ENCODE measurements at places on chromosomes 2 and 18.
A peak's percentile ranks its signal among the peaks of the same experiment; 100 is the strongest.

DNA sequence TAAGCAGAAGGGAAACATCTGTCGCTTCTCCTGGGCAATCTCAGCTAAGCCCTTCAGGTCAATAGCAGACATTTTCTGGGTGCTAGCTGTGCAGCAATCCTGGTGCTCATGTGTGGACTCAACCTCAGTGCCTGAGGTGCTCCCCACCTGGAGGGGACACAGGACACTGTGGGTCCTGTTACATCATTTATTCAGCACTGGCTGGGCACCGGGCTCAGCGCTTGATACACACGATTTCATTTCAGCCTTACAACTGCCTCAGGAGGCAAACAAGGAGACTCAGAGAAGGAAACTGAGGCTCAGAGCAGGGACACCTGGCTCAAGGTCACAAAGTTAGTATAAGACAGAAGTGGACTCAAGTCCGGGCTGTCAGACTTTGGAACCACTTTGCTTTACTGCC lies 46.7 kb downstream of the MARCO start:
- DNase-seq = no peak

DNA sequence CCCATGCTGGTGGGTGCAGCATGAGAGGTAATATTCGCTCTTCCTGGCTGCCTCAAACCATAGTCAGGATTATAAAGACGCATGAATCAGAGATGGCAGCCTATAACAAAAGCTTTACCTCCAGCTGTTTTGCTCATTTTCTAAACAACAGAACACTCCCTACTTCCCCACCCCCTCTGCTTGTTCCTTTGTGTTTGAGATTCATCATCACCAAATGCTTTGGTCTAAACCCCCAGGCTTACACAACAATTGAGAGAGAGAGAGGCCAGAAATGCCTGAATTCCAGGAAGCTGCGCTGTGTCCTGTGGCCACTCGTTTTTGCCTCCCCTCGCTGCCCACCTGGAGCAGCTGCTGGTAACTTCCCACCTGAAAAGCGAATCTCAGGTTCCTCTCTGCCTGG lies 78.8 kb upstream of the CAPN13 start:
- no peak for DNase-seq

DNA sequence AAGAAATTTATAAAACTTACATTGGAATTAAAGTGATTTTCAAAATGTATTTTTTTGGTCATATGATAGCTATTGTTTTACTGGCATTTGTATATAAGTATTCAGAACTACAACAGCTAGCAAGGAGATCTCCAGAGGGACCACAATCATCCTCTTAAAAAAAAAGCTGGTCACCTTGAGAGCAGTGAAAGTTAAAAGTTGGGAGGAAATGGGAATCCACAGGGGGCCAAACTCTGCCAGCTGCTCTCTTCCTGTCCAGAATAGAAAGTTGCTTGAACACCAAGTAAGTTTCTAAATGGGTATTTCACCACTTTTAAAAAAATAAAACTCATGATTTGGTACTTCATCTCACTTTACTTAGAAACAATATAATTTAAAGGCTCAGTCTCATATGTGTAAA lies 1025.1 kb downstream of the LRP1B start:
- no peak for DNase-seq

DNA sequence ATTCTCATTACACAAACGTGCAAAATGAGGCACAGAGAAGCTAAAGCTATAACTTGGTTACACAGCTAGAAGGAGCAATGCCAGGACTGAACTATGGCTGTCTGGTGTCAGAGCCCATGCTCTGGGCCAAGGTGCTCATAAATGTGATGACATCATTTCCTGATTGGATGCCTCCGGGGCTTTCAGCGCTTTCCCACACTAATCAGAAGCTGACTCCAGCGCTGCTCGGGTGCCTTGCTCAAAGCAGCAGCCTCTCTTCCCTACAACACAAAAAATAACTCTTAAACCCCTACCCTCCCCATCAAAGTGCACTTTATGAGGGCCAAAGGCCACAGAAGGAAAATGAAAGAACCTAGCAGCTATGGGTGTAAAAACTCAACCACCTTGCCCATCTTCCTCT lies 90.7 kb downstream of the STK39 start:
- DNase-seq = no peak

- peak; percentile 21 for DNase-seq
These were observed 40.6 kb downstream of the SPC25 start for GRCh38 chr2:168849610-168850009.

DNA sequence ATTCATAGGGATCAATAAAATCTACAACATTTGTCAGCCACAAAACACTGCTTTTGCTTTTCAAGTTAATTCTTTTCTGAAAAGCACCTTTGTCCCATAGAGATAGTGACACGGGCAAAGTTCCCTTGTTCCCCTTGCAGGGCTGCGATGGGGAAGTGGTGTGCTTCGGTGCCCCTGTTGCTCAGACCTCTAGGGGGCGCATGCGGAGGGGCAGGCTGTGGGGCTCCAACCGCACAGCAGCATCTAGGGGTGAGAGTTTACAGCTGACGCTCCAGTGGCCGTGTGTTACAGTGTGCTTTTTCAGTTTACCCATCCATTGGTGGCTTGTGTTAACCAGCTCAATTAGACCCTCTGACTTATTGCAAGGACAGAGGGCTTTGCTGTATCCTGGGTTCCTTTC lies 1432.2 kb upstream of the ACVR2A start:
- DNase-seq = no peak

GRCh38 chr18:10314066-10314465 lies 140.4 kb upstream of the APCDD1 start:
- DNase-seq = no peak

GRCh38 chr2:205024822-205025518 lies 479.7 kb downstream of the PARD3B start:
- DNase-seq = peak; percentile 8

DNA sequence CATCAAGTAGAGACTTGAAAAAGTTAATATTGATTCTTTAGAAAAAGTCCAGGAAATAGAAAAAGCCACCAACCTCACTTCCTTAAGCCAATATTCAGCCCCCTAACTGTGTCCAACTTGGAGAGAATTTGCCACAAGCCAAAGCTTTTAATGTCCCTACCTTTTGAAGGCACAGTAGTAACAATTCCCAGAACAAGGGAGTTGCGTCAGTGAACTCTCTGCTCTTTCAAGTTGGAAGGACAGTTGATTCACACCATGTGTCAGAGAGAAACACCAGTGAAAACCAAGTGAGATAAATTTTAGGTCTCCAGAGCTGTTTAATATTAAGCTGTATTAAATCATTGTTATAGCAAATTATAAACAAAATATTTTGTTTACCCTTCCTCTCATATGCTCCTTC lies 66.1 kb downstream of the EXOC6B start:
- no peak for DNase-seq

- no peak for DNase-seq
These were observed 38.9 kb downstream of the TTR start for GRCh38 chr18:31630549-31630948.

GRCh38 chr2:227163485-227163997 lies 464 bp downstream of the COL4A4 start:
- DNase-seq = no peak

- no peak for DNase-seq
These were observed 168.2 kb downstream of the NEDD4L start for GRCh38 chr18:58212274-58212673.

DNA sequence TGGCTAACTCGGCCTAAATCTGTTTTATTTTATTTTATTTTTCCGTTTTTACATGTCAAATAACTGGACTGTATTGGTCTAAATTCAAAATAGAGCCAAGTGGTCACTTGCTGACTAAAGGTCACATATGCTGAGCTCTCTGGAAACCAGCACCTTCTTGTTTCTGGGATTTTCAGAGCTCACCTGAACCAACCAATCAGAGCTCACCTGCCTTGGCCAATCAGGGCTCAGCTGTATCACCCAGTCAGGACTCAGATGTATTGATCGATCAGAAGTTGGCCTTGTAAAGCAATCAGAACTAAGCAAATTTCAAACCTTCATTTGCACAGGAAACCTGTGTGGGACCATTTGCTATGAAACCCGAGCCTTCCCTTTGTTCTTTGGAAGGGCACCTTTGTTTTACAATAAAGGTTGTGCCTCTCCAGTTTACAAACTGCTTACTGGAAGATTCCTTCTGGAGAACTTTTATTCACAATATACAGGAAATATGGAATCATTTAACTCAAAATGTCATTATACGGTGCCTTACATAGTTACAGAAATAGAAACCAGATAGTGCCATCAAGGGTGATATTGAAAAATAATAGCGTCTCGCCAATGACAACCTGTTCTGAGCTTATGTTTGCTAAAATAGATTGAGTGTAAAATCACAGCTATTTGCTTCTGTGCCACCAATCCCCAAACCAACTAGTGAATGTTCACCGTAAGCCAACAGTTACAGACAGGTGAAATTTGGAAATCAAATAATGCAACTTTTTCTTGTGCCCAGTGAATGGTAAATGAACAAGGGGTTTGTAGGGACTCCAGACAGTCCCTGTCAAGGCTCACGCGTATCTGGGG lies 17.3 kb upstream of the PSD4 start:
- no peak for DNase-seq

DNA sequence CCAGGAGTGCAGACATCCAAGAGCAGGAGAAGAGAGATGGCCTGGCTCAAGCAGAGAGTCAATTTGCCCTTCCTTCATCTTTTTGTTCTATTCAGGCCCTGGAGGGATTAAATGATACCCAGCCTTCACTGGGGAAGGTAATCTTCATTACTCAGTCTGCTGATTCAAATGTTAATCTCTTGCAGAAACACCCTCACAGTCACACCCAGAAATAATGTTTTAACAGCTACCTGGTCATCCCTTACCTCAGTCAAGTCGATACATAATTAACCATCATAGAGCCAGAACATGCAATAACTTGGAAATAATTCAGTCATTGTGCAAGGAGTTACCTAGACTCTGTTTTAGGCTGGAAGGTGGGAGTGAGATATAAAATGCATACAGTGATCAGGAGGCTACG lies 163.7 kb upstream of the TNP1 start:
- DNase-seq = no peak

DNA sequence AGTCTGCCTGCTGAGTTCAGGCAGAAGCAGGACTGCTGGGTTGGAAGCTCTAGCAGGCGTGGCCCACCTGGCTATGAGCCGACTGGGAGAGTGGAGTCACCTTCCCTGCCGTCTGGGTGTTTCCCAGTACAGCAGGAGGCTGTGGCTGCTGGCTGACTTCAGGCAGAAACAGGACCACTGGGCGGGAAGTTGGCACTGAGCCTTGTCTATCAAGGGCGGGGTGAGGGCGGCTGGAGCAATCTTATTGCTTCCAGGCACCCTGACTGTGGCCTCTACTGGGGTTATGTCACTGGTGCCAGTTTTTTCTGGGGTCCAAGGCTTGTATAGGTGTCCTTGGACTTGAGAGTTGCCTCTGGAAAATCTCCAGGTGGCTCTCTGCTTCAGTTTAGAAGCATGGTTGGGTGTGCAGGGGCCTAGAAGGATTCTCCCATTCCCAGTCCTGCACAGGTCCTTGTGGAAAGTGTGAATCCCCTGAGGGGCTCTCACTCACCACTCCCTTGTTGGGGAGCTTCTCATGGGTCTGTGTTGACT lies 30.5 kb downstream of the LTBP1 start:
- no peak for DNase-seq

- DNase-seq = no peak
These were observed 16.9 kb downstream of the LDLRAD4 start for GRCh38 chr18:13235421-13235831.

DNA sequence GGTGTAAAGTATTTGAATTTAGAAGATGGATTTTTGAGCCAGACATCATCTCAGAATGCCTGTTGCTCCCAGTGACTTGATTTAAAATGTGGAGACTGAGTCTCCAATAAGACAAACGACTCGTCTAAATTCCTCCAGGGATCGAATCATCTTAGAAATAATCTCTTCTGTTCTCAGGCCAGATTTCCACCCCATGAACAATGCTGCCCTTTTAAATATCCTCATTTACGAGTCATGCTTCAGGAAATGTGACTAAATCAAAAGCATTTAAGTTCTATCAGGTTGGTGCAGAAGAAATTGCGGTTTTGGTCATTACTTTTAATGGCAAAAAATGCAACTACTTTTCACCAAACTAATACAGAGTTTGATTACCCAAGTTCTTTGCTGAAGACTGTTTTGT lies 684.6 kb upstream of the SOX11 start:
- no peak for DNase-seq

- DNase-seq = no peak
These were observed 99.4 kb upstream of the STPG4 start for GRCh38 chr2:47254464-47254863.

DNA sequence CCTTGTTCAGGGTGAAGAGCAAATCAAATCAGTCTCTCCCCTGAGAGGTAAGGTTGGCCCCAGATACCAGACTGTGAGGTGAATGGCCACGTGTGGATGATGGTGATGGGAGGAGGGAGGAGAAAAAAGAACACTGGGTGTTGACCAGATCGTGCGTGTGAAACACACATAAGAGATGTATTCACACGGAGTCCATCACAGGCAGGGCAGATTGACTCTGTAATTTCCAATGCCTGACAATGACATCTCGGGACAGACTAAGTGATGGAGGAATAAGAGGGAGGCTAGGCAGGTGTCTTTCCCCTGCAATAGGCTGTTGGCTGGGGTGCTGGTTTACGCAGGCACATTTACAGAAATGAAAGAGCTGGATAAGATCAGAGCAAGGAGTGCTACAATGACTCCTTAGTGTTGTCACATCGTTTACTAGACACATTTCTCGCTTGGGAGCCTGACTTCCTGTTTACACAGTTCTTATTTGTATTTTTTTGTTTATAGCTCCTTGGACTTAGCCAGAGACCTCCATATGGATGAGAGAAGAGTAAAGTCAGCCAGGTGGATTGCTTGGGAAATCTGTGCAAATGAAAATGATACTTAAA lies 43.1 kb downstream of the CPO start:
- DNase-seq = peak; percentile 68

DNA sequence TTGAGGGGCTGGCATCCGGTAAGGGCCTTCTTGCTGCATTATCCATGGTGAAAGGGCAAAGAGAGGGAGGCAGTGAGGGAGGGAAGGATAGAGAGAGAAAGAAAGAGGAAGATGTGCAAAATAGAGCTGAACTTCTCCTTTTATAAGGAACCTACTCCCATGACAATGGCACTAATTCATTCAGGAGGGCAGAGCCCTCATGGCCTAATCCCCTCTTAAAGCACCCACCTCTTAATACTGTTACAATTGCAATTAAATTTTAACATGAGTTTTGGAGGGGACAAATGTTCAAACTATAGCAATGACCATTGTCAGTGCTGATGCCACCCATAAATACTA lies 60.2 kb downstream of the CXCR4 start:
- DNase-seq = peak; percentile 43

DNA sequence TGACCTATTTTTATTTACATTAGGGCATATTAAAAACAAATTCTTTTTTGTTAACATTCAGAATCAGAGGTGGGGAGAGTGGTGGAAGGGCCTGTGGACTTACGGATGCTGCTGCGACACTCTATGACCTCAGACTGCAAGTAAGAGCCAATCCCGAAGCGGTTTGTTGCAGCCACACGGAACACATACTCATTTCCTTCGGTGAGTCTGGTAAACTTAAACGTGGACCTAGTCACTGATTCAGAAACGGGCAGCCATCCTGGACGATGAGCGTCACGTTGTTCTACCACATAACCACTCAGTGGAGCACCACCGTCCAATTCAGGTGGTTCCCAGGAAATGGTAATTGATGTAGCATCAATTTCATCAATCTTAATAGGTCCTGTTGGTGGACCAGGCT lies 61.9 kb downstream of the PLEKHA3 start:
- DNase-seq = no peak

GRCh38 chr2:72173640-72174321 lies 26.1 kb upstream of the CYP26B1 start:
- no peak for DNase-seq

GRCh38 chr18:49212819-49213218 lies 247.6 kb downstream of the DYM start:
- DNase-seq = no peak

- DNase-seq = no peak
These were observed 528.0 kb upstream of the TNP1 start for GRCh38 chr2:217387776-217388387.

All from suppressor macrophage (primary cell).